NCI-H748 treated with DMSO at 0.1 percent for 48 hours (cell line): ENCODE measurements at places on chromosomes 2 and 18.
A peak's percentile ranks its signal among the peaks of the same experiment; 100 is the strongest.

DNA sequence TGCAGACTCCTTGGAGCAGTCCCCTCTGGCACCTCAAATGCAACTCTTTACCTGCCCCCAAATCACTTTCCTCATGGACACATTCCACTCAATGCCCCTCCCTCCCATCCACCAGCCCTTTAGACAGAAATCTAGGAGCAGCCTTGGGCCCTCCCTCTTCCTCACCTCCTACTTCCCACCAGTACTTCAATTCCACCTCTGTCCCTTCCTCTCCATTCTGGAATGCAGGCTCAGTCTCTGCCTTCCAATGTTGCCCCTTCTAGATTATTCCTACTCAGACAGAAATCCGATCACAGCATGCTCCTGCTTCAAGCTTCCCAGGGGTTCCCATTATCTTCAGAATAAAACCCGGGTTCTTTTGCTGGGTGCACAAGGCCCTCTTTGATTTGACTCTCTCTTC lies 62.1 kb downstream of the MTHFD2 start:
- no peak for DNase-seq

GRCh38 chr2:199467066-199467822 lies 9.5 kb upstream of the SATB2 start:
- no peak for DNase-seq

- DNase-seq, result no peak
Measured at GRCh38 chr18:79829136-79829854, 31.6 kb downstream of the KCNG2 start.

GRCh38 chr18:32049393-32050171 lies 31.0 kb downstream of the RNF125 start:
- no peak for DNase-seq

DNA sequence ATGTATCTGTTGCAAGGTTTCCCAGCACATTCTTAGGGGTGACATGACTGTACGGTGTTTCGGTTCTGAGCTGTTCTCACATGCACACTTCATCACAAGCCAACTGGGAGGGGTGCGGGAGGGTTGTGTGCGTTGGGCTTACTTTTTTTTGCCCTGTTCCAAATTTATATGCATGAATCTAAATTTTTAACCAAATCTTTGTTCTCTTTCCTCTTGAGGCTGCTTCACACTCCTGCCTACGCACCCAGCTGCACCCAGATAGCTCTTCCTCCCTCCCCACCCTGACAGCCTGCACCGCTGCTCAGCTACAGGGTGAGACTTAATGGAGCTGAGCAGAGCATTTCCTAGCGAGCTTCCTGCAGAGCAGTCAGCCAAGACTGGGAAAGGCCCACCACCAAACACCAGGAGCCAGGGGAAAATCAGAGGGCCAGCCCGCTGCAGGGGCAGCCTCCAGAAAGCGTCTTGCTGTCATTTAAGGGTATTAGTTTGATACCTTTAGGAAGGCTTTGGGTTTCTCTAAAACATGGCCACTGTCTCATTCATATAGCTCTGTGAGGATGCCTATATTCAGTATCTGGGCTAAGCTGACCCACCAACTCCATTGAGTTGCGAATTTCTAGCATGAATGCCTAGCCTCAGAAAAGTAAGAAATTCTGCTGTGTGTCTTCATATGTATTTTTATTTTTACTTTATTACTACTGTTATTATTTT lies 84.5 kb downstream of the POU3F3 start:
- DNase-seq, result no peak

DNA sequence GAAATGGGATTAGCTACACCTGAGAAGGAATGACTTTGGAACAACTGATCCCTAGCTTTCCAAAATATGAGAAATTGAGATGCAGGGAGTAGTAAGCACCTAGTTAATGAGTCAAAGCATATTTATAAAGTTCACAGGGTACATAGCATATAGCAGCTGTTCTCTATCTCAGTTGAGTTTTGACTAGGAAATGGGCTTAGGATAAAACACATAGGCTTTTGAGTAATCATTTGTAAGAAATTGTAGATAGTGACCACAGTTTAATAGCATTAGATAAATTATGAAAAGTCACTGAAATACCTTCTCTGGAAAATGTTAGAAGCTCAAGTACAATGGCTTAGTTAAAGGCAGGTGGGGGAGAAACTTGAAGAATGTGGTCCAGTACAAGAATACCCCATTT lies 444.7 kb upstream of the TNP1 start:
- no peak for DNase-seq

DNA sequence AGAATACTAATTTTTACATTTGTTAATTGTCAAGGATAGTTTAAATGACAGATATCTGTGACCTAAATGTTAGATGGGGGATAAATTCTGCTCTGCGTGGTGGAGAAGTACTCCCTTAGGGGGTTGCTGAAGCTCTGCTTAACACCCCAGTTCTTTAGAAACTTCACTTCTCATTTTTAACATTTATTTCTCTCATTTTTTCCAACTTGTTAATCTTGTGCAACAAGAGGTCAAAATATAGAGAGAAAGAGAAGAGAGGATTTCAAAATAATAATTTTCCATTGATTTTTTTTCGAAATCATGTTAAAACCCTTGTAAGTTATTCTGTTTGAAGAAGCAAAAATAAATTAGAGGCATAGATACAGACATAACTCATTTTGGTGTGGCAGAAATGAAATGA lies 61.3 kb upstream of the SLC8A1 start:
- DNase-seq, result no peak

DNA sequence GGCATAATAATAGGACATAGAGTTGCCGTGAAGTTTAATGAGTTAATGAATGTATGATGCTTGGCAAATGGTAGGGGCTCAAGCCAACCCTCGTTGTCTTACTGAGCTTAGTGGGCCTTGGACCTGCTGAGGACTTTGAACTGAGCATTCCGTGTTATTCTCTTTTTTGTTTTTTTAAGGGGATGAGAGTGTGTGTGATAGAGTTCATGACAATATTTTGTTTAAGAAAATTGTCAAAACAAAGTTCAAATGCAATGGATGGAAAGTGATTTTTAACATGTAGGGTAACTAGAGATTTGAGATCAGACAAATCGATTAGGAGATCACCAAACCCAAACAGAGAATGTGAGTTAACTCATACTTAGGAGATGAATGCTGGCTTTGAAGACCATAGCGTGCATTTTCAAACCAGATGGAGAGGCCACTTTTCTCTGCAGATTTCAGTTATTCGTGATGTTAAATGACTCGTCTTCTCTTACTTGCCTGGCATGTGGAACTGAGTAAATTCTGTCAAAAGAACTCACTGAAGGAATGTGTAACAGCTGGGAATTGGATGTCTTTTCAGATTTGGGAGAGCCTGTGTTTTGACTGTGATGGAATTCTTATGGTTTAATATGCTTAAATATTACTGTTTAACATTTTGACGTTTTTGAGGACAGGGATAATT lies 88.7 kb downstream of the NEDD4L start:
- DNase-seq, result no peak

- DNase-seq, result no peak
Measured at GRCh38 chr2:44051593-44052347, 56.0 kb upstream of the LRPPRC start.

DNA sequence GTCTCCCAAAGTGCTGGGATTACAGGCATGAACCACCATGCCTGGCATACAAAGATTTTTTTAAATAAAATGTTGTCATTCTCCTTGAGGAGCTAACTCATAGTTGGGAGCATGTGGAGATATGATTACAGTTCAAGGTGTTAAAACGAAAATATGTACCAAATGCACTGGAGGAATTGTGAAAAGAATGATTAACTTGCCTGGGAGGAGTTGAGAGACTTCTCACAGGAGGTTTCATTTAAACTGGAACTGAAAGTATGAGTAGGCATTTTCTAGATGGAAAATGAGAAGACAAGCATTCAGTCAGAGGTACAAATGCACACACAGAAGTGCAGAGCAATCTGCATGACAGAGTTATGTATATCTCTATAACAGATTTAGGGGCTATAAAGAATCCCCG lies 126.6 kb upstream of the PDE1A start:
- no peak for DNase-seq

- no peak for DNase-seq
Measured at GRCh38 chr2:231276987-231277386, 78.6 kb downstream of the ARMC9 start.

GRCh38 chr2:65867446-65867845 lies 435.0 kb upstream of the SPRED2 start:
- no peak for DNase-seq

- no peak for DNase-seq
Measured at GRCh38 chr2:40374543-40375240, 77.2 kb downstream of the SLC8A1 start.

GRCh38 chr2:112310906-112311305 lies 35.5 kb downstream of the ZC3H6 start:
- no peak for DNase-seq

GRCh38 chr18:50158866-50159653 lies 35.9 kb downstream of the MYO5B start:
- DNase-seq, result peak; percentile 98

DNA sequence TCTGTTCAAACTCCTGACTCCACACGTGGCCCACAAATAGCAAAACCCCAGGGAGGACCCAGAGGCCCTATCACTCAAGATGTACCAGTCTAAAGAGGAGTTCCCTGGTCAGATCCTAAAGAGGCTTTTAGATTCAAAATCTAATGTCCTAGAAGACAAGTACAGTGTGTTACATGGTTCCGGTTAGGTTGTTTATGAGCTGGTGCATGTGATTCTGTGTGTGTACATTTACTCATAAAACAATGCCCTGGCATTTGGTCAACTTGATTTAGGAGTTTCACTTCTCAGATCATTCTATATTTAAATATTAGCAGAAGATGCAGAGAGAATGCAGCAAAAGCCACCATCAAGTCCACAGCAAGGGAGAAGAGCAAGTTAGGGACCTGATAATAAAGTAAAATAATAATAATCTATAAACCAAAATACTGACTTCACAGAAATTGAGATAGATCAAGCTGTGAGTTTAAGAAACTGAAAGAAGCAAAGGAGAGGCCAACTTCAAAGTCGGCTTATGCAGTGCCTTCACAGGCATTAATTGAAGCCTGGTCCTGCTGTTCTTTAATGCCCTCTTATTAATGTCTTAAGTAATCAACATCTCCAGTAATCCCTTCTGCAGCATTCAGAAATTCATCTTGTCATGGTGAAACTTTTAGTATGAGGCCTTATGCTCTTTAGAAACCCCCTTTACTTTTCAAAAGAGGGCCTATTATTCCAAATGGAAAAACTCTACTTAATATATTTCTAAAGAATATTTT lies 4.2 kb upstream of the AP1S3 start:
- no peak for DNase-seq

- DNase-seq, result no peak
Measured at GRCh38 chr18:24490539-24490938, 30.1 kb downstream of the HRH4 start.
